Breast epithelium (tissue), 4 donors: ENCODE measurements at places on chromosomes 7 and 10. TPM values are rescaled to one million over a fixed set of nuclear protein-coding genes. Genes with fewer than 3 reads are reported as not detected.
A peak's percentile ranks its signal among the peaks of the same experiment; 100 is the strongest.

KLF14 gene
- 0.15 TPM for total RNA-seq

TMEM213 gene
- total RNA-seq, result 2.3 TPM

NEUROG3 gene
- not detected for total RNA-seq

GRCh38 chr10:49613165-49613881, 514 bp upstream of the CHAT start:
- no peak for DNase-seq

GRCh38 chr7:87797798-87798403, 78.3 kb downstream of the SLC25A40 start:
- DNase-seq, result no peak

GRCh38 chr10:102493771-102494170, 8.7 kb downstream of the ACTR1A start:
- no peak for DNase-seq

DNA sequence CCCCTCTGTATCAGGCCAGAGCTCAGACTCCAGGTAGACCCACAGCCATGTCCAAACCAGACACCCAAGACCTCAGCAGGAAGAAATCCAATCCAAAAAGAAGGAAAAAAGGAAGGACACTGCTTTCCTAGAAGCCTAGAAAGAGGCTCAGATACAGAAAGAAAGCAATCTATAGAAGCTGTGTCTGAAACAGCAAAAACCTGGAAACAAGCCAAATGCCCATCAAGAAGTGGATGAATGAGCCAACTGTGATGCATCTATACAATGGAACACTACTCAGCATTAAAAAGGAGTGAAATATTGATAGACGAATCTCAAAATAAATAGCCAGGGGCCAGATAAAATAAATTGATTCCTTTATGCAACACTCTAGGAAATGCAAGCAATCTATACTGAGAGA, 31.6 kb downstream of the GRB10 start:
- DNase-seq, result no peak

DNA sequence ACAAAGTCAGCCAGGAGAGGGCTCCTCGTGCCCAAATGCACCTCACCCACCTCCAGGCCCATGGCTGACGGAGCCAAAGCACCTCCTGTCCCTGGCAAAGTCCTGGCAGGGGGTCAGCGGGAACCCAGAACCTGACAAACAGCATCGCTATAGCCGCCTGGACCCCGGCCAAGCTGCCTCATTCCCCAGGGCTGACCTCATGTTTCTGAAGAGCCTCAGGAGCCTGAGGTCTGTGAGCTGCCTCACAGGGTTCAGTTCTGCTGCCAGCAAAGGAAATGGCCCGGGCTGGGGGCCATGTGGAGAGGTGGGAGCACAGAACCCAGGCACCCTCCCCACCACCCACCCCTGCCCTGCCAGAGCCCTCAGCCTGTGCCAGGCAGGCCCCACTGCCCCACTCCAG, 4.2 kb upstream of the NANOS1 start:
- peak; percentile 92 for DNase-seq
